ENCODE measurements at places on chromosomes 3 and 15. TPM values are rescaled to one million over a fixed set of nuclear protein-coding genes. Genes with fewer than 3 reads are reported as not detected.
A peak's percentile ranks its signal among the peaks of the same experiment; 100 is the strongest.

The MINAR1 gene
- 0.25 TPM for polyA plus RNA-seq

The LRRN1 gene
- 0.20 TPM for polyA plus RNA-seq

GRCh38 chr3:40720863-40721262 lies 196.1 kb downstream of the ZNF621 start:
- DNase-seq: no peak

DNA sequence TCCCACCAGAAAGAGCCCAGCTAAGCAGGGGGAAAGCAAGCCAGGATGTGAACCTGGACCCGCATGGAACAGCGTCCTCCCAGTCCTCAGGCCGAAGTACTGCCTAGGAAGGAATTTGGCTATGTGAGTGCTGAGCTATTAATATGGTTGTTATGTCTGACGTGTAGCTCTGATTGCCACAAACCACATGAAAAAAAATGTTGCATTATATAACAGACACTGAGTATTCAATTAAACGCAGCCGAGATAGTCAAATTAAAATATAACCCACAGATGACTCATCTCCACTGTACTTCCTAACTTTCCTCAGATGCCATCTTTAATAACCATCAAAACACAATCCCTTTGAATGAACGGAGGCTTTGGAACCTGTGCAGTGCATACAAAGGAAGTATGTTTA lies 111.1 kb downstream of the GABRB3 start:
- no peak for DNase-seq

The CHST13 gene
- 0.61 TPM for polyA plus RNA-seq

DNA sequence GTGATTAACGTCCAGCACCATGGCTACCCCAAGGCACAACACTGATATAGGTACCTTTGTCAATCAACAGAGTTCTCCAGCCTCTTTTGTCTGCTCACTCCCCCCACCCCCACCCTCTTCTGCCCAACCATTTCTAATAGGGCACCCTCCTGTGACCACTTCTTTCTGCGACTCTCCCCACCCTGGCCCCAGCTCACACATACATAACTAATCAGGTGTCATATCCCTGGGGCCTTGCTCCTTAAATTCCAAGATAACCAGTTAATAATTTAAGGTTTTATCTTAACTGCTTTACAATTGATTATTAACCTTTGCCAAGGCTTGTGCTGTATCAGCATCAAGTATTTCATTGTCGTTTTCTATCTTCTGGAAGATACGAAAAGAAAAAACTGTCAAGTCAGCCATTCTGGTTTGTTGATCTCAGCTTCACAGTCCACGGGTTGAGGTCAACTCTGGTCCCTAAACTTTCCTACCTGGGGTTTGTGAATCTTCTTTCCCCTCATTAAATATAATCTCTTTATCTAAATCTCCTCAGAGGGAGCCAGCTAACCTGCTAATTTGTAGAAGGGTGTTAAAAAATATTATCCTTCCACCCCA lies 27.3 kb upstream of the SLC28A2 start:
- DNase-seq: no peak

DNA sequence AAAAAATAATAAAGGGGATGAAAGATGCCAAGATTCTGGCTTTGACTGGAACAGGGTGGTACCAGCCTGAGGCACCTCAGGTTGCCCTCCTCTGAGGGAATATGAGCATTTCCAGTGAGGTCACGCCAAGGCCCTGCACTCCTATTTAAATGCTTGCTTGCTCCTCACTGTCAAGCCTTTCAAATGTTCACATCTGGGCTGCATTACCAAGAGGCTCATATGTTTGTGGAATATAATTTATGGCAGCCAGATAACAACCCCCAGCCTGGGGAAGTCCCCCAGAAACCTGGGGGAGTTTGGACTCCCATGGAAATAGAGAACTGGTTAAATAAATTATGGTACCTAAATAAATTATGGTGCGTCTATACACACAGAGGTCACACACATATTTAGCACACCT lies 88.4 kb downstream of the FRMD4B start:
- no peak for DNase-seq

The GOLGA8O gene
- polyA plus RNA-seq: 0.08 TPM

The LRRC2 gene
- polyA plus RNA-seq: 1.0 TPM

The CAV3 gene
- polyA plus RNA-seq: not detected

- DNase-seq: no peak
Measured at GRCh38 chr15:58346361-58346760, 85.4 kb upstream of the LIPC start.

- DNase-seq: no peak
Measured at GRCh38 chr3:27903446-27903845, 181.3 kb upstream of the EOMES start.

GRCh38 chr3:37546876-37547275 lies 314.8 kb upstream of the CTDSPL start:
- DNase-seq: no peak

The SERPINI2 gene
- polyA plus RNA-seq: 1.1 TPM

GRCh38 chr15:39444735-39445470 lies 136.0 kb upstream of the THBS1 start:
- no peak for DNase-seq

The GOLGA6L4 gene
- polyA plus RNA-seq: 3.9 TPM

DNA sequence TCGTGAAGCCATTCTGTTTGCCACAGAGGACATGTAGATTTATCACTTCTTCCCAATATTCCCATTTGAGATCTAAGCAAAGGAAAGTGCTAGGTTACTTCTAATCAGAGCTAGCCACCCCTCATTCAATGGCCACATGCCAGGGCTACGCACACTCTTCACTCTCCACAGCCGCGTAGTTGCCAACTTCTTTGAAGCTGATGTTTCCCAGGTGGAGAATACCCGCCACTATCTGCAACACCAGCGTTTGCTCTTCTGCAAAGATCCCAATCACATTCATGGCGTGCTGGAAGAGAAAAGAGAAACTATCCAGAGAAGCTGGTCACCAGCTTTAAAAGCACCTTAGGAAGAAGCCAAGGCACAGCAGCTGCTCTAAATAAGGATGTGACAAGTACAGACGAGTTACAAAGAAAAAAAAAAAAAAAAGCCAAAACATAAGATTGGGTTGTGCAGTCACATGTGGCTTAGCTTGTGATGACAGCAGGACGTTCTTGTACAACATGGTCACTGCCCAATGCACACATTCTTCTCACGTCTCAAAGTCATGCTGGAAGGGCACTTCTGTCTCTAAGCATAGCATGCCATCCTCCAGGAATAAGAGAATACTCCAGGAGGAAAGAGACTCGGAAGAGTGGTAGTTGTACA lies 16.4 kb downstream of the LDHAL6B start:
- no peak for DNase-seq

DNA sequence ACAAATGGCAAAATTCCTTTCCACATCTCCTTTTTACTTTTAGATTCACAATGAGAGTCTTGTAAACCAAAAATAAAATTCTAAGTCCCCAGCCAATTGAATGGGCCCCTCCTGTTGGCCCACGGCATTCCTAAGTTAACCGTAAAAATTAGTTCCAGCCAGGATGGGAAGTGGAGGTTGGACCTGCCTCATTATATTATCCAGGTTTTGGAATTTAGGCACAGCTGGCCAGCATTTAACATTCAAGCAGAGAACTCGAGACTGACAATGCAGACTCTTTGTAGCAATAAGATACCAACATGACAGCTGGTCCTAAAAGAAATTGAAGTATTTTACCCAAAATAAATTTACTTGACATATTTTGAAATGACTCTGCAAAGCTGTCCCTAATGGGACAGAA lies 321.0 kb upstream of the NAALADL2 start:
- no peak for DNase-seq

GRCh38 chr15:60275624-60276023 lies 122.2 kb downstream of the ANXA2 start:
- DNase-seq: no peak

DNA sequence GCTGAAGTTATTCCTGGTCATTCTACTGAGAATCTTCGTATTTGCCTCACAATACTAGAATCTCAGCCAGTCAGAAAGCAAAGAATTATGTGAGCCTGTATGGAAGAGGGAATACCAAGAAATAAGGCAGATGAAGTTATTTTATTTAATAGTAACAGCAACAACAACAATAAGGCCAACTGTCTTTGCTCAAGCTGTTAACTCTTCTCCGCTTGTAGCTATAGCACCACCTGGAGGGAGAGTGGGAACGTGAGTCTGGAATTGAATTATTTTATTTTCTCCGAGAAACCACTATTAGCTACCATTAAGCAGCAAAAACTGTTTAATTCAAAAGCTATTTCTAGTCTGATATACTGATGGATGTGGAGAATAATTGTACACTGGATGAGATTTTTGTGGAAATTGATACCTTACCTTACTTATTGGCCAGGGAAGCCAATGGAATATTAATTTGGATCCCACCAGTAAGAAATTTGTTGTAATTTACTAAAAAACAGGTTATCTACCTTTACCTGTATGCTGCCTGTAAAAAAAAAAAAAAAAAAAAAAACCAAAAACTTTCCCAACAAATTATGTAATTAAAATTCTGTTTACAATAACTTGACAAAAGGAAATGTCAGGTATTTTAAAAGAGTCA lies 50.1 kb downstream of the CALML4 start:
- DNase-seq: peak; percentile 86

DNA sequence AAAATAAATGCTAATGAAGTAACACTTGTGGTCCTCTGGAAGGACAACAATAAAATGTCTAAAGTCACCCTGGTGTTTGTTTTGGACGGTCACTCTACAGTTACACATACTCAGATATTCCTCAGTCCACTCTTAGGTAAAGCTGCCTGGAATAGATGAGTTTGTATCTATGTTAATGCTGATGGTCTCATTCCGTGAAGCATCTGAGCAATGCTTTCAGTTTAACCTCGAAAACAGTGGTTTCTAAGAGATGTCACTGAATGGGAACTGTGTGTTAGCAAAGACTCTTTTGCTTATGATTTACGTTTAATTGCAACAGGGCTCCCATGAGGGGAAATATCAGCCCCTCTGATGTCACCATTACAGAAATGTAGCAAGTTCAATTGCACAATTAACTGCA lies 49.1 kb downstream of the FBN1 start:
- DNase-seq: no peak

GRCh38 chr3:81601707-81602305 lies 159.6 kb downstream of the GBE1 start:
- DNase-seq: no peak

The ZSCAN2 gene
- 8.5 TPM for polyA plus RNA-seq

The ADAMTS7 gene
- polyA plus RNA-seq: 0.31 TPM

DNA sequence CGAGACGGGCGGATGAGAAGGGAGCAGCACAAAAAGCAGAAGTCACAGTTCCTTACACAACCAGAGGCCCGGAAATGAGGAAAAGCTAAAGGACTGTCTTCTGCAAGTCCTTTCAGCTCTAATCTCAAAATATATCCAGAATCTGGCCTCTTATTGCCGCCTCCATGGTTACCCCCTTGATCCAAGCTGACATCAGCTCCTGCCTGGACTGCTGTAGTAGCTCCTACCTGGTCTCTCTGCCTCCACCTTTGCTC lies 324.0 kb upstream of the ROPN1 start:
- no peak for DNase-seq

The CCR9 gene
- polyA plus RNA-seq: 0.08 TPM

- no peak for DNase-seq
Measured at GRCh38 chr15:77457905-77458265, 37.2 kb downstream of the HMG20A start.

The LHFPL4 gene
- polyA plus RNA-seq: not detected

DNA sequence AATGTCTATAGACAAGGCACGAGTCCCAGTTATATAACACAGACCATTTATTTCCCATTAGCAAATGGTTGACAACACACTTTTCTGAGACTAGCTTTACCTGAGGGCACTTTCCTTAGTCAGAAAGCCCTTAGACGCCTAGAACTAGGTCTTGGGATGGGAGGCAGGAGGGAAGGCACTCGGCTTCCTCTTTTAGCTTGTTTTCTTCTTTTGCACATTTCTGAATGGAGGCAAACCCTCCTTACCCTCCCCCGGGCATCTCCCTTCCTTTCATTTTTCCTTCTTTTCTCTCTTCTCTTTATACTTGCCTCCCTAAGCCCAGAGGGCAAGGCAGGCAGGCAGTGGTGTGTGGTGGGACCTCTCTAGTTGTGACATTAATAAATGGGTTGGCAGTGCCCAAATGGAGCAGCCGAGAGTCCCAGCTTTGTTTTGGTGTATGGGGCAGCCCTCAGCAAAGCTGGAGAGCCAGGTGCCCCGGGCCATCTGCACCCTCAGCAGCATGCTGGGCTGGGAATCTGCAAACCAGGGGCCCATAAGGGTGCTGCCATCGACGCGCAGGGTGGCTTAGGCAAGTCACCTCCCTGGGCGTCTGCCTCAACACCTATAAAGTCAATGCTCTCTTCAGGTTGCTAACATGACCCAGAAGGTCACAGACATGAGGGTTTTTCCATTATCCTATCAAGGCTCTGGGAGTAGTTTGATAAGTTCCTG lies 21.1 kb upstream of the BCL2L10 start:
- no peak for DNase-seq

The GADL1 gene
- polyA plus RNA-seq: not detected

DNA sequence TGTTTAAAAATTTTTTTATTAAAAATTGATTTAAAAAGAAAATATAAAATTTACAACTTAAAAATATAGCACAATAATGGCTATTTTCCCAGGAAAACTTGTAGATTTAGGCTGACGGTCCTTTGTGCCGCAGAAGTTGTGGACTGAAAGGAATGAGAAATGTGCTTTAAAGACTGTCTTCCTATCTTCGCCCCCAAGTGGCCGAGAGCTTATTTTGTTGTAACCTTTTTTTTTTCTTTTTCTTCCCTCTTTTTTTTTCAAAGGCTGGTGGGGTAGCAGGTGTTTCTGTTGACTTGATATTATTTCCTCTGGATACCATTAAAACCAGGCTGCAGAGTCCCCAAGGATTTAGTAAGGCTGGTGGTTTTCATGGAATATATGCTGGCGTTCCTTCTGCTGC lies 15.5 kb downstream of the SLC25A26 start:
- no peak for DNase-seq

DNA sequence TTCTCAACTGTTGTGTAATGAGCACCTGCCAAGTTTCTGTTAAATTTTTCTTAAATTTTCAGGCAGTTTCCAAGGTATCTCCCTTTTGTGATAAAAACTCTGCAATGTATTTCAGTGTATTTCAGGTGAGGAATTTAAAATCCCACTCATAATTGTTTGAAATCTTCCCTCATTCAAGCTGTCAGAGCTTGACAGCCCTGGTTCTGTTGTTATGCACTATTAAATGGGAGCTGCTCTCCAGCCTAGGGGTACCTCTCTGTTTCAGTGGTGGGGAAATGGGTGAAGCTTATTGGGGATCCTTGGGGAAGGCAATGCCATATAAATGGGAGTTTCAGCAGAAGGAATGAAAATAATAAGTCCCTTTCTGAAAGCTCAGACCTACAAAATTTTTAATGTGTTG lies 178.0 kb upstream of the TMCO5A start:
- no peak for DNase-seq

The COMMD4 gene
- 123 TPM for polyA plus RNA-seq

DNA sequence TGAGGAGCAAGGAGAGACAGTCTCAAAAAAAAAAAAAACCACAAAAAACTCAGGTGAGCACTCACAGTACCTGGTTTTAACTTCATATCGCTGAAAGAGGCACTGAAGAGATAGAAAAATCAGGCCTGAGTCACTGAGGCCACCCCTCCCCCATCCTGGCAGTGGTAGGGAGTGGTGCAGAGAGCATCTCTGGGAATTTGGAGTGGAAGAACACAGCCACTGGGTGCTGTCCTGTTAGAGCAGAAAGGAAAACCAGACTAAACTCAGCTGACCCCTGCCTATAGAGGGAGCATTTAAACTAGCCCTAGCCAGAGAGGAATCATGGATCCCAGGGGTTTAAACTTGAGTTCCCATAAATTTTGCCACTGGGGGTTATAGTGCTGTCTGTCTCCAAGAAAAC lies 22.2 kb upstream of the DNAJC13 start:
- DNase-seq: no peak
